ENCODE measurements at places on chromosomes 1 and 21. TPM values are rescaled to one million over a fixed set of nuclear protein-coding genes. Genes with fewer than 3 reads are reported as not detected.
A peak's percentile ranks its signal among the peaks of the same experiment; 100 is the strongest.

- DNase-seq, result peak; percentile 95
These were observed 812 bp downstream of the NBPF1 start for GRCh38 chr1:16612332-16613172.

GRCh38 chr1:209463441-209463840 lies 120.1 kb upstream of the CAMK1G start:
- DNase-seq, result no peak

RGS13 gene
- total RNA-seq, result 1.2 TPM

GRCh38 chr1:229844675-229845074 lies 218.6 kb downstream of the URB2 start:
- no peak for DNase-seq

PADI1 gene
- not detected for total RNA-seq

RGS5 gene
- total RNA-seq, result 176 TPM

DNA sequence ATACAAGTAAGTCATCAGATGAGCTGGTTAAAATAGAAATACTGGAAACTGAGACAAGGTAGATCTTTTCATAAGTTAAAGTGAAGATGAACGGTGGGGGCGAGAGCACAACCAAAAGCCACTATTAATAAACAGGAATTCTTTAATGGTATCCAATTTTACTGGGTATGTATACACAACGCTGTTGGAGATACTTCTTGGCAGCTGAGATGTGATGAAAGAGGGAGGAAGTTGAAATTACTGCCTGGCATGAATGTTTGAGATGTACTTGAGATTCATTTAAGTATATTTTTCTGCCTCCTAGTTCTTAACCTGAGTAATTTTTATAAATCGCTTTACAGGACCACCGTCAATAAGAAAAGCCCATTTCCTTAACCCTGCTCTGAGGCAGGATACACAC lies 110.0 kb upstream of the ZRANB2 start:
- DNase-seq, result no peak

RRP1 gene
- total RNA-seq, result 10.7 TPM

FMO4 gene
- total RNA-seq, result 3.0 TPM

VPS26C gene
- 42.0 TPM for total RNA-seq

DNA sequence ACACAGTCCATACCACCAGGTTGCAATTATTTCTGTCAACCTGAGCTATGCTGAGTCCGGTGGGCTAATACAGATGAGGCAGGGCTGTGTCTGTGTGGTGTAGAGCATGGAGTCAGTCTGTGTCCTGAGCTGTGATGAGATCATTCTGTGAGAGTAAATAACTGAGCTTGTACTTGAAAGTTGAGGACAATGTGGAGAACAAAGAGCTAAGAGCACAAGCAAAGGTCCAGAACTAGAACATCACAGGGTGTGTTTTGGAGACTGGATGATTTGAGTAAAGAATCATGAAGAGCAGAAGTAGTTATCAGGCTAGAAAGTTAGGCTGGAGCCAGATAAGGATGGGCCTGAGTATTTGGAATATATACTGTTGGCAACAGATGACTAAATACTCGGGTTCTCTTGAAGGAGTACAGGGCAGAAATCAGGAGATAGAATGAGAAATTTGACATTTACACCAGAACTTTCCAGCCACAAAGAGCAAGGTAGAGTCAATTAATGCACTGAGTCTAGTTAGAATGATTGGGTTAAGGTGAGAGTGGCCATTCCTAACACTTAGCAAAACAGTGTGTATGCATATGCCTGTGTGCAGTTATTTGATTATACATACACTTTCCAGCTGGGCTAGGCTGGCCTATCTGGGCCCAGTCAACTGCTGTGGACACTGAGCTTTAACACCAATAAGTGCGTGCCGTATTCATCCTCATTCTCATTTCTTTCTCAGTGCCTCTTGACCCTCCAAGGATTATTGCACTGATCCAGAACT lies 48.8 kb downstream of the LEPR start:
- DNase-seq, result no peak

WLS gene
- total RNA-seq, result 83.6 TPM

- DNase-seq, result no peak
These were observed 393.9 kb downstream of the PLPP3 start for GRCh38 chr1:56185493-56185892.

TMCO4 gene
- 13.2 TPM for total RNA-seq

DNA sequence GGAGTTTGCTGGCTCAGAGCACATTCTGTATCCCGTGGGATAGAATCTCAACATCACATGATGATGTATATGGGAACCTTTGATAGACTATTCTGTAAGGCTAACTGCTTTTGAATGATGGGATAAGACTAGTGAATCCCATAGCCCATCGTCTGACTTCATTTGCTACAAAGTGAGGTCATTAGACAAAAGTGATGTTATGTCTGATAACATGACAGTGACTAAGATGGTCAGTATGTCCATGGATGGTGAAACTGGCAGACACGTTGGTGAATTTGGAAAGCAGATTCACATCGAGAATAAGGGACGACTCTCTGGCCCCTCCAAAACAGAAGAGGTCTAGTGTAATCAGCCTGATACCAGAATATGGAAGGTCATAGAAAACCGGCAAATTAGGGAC lies 108.4 kb downstream of the HHAT start:
- no peak for DNase-seq

- DNase-seq, result no peak
These were observed 47.0 kb downstream of the NAV1 start for GRCh38 chr1:201585901-201586300.

- no peak for DNase-seq
These were observed 419.5 kb downstream of the LRRIQ3 start for GRCh38 chr1:73778471-73778870.

DNA sequence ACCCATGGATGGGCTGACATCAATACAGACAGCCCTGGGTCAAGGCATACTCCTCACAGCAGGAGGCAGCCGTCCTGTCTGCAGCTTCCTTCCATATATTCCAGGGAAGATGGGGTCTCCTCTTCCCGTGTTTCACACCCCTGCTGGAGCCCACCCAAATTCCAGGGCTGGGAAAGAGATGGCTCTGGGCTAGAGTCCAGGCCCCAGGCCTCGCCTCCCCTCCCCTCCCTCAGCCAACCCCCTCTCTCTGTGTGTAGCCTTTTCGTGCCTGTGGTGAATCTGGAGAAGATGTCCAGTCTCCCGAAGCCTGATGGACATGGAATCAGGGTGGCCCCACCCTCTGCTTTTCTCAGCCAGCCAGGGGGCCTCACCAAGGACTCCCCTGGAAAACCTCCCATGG lies 3.6 kb downstream of the ATXN7L2 start:
- DNase-seq, result no peak

SLC22A15 gene
- 3.1 TPM for total RNA-seq

- DNase-seq, result no peak
These were observed 14.9 kb upstream of the TNNI1 start for GRCh38 chr1:201436393-201436792.

DNA sequence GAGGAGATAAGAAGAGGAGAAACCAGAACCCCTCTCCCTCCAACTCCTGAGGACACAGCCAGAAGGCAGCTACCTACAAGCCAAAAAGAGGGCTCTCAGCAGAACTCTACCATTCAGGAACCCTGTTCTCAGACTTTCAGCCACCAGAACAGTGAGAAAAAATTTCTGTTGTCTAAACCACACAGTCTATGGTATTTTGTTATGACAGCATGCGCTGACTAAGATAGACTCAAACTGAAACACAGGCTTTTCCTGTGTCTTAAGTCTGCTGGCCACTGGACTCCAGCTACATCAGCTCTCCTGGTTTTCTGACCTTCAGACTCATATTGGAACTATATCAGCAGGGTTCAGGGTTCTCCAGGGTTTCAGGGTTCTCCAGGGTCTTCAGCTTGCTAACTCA lies 126.5 kb upstream of the TNFSF4 start:
- no peak for DNase-seq

PACC1 gene
- 6.7 TPM for total RNA-seq

KRTAP13-2 gene
- not detected for total RNA-seq

DNA sequence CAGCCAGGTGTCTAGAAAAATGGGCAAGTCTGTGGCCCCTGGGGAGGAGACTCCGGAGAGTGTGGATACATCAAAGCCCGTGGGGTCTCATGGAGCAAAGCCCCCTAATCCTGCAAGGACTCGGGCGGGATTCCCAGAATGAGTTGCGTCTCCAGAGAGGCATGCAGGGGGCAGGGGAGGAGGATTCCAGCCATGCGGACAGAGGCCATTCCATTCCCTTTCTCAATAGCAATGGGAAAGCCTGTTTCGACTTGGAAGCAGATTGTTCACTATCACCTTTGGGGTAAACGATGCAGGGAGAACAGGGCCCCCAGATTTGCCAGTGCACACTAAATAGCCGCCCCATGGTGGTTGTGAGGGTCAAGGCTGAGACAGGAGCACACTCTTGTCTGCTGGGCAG lies 15.4 kb upstream of the PRDM15 start:
- peak; percentile 58 for DNase-seq

GRCh38 chr1:151803164-151803563 lies 2.1 kb downstream of the LINGO4 start:
- peak; percentile 22 for DNase-seq

FNBP1L gene
- 11.3 TPM for total RNA-seq

- DNase-seq, result no peak
These were observed 25.9 kb downstream of the COG2 start for GRCh38 chr1:230668227-230668626.

- no peak for DNase-seq
These were observed 376.4 kb downstream of the PCP4 start for GRCh38 chr21:40243685-40244084.

ODR4 gene
- total RNA-seq, result 16.4 TPM

DNA sequence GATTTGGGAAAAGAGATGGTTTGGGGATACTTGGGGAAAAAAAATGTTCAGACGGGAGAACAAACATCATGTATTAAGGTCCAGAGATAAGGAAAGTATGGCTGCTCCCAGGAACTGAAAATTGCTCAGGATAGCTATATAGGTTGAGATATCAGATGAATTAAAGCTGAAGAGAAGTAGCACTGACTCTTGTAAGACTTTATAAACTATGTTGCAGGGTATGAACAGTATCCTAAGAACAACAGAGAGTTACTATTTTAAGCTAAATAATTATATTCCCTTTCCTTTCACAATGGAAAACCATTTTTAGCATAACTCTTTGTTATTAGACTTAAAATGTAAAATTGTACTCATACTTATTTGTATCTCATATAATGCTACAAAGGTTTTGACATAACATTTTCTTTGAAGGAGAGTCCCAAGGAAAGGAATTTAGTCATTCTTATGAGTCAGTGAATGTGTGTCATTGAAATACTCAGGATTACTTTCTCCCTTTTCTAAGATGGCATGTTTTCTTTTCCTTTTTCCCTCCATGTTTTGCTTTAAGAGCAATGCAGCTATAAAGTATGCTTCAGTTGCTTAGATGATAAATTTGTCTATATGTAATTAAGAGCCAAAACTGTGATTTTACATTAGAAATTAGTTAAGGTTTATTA lies 139.4 kb upstream of the KIAA1614 start:
- DNase-seq, result no peak

C1orf226 gene
- 5.7 TPM for total RNA-seq

SPRR4 gene
- total RNA-seq, result not detected

GRCh38 chr1:228804640-228805413 lies 69.5 kb downstream of the RHOU start:
- no peak for DNase-seq

DNA sequence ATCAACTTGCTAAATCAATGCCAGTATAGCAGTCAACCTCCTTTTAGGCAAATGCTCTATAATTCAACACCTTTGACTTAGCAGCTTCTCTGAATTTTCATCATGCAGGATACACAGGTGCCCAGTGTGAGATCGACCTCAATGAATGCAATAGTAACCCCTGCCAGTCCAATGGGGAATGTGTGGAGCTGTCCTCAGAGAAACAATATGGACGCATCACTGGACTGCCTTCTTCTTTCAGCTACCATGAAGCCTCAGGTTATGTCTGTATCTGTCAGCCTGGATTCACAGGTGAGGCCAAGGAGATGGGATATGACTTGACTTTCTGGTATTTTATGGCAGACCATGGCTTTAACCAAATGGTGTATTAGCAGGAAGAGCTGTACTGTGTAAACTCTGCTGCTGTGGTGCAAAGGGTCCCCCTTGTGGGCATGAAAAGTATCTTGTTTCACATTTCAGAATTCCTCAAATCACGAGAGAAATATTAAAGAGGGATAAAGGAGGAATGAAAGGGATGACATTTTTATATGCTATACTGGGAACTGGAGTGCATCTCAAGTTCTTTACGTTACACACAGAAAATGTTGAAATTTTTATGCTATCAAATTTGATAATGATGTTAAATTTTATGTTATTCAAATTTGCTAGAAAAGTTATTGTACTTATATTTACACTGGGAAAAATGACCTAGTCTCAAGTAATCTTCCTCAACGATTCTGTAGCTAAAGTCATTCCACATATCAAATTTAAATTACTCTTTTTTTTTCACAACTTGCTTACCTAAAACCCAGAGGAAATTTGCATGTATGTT lies 88.9 kb downstream of the CRB1 start:
- no peak for DNase-seq

DNA sequence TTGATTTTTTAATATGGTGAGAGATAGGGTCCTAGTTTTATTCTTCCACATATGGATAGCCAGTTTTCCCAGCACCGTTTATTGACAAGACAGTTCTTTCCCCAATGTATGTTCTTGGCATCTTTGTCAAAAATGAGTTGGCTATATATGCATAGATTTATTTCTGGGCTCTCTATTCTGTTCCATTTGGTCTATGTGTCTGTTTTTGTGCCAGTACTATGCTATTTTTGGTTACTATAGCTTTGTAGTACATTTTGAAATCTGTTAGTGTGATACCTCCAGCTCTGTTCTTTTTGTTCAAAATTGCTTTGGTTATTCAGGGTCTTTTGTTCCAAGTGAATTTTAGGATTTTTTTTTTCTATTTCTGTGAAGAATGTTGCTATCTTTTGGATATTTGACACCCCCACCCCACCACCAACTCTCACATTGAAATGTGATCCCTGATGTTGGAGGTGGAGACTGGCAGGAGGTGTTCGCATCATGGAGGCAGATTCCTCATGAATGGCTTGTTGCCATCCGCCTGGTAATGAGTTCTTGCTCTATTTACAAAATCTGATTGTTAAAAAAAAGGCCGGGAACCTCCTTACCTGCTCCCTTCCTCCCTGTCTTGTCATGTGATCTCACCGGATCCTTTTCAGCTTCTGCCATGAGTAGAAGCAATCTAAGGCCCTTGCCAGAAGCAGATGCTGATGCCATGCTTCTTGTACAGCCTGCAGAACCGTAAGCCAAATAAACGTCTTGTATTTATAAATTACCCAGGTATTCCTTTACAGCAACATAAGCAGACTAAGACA lies 54.8 kb upstream of the KRTAP19-8 start:
- DNase-seq, result no peak

DNA sequence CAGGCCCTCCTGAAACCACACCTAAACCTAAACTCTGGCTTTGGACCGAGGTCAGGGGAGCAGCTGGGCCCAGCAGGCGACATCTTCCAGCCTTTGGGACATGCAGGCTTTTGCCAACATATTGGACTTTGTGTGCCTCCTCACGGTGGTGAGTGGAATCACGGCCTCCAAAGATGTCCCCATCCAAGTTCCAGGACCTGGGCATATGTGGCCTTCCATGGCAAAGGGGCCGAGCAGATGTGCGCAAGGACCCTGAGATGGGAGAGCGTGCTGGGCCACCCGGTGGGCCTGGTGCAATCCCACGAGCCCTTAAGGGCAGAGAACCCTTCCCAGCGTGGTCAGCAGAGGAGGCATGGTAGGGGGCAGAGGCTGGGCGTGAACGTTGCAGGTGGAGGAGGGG lies 160.8 kb upstream of the C1orf174 start:
- no peak for DNase-seq

GRCh38 chr21:46374761-46375389 lies 50.9 kb downstream of the PCNT start:
- DNase-seq, result no peak
